Non-pigmented ciliary epithelial cell (primary cell): ENCODE measurements at places on chromosomes 1 and 21.

DNA sequence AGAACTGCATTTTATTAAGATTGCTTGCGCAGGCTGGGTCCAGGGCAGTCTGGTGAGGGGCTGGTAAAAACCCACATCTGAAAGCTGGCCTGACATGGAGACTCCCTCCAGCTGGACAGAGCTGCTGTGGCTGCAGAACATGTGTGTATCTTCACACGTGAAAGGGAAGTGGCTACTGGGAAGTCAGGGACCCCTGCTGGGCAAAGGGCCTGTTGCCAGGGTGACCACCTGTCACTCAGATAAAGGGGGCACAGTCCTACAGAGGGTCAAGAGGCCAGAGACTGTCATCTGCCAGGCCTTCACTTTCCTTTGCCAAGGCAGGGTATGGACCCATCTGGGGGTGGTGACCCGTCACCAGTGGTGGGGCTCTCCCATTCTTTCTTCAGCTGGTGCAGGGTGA lies 17.5 kb downstream of the NKAIN1 start:
- DNase-seq: no peak

DNA sequence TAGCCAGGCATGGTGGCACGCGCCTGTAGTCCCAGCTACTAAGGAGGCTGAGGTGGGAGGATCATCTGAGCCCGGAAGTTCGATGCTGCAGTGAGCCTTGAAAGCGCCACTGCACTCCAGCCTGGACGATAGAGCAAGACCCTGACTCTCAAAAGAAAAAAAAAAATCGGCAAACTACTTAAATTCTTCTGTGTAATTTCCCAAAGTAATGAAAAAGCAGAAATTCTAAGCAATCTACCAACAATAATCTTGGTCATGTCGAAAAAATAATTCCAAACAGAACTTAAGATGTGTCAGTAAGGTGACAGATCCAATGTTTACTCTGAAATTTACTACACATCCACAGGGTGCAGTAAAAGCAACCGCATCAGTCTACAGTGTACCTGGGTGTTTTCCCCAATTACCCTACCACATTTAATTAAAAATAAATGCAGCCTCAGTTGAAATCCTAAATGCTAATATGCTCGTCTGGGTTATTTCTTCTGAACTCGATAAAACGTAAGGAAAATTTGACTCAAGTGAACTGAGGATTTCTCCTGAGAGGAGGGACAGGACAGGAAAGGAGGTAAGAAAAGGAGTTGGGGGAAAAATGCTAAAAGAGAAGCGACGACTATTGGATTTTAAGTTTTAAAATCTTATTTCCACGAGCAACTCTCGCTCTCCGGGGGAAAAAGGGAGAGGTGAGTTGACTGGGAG lies 801 bp downstream of the EPRS1 start:
- no peak for DNase-seq

- no peak for DNase-seq
These were observed 200.6 kb downstream of the TRABD2B start for GRCh38 chr1:47796626-47797025.

DNA sequence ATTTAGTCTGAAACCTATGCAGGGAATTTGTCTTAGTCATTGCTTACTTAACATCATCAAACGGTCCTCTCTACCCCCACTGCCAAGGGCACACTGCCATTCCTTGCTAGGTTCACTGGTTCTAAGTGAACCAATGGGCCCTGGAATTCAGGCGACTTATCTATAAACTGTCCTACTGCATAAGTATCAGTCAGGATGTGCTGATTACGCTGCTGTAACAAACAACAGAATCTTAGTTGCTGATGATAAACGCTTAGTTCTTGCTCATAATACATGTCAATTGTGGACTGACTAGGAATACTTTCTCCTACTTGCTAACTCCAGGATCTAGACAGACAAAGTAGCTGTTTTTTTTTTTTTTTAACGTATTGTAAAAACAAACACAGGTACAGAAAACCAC lies 136.1 kb downstream of the PRDM2 start:
- DNase-seq: no peak

DNA sequence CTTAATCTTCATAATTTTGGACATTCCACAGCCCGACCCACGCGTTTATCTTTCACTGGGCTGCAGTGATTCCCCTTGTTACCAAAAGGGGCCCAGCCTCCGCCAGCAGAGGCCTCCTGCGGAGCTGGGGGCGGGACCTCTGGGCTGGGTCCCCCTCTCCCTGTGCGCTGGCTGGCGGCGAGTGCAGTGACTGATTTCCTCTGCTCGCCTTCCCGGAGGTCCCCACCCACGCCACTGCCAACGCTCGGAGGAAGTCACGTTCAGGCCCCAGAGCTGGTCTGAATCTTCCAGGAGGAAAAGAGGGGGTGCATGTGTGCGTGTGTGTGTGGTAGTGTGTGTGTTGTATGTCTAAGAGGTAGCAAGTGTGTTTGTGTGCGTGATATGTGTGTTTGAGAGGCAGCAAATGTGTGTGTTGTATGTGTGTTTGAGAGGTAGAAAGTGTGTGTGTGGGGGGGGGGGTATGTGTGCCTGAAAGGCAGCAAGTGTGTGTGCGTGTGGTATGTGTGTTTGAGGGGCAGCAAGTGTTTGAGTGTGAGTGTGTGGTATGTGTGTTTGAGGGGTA lies 35.0 kb upstream of the JAK1 start:
- no peak for DNase-seq

GRCh38 chr1:87262688-87263087 lies 66.0 kb upstream of the LMO4 start:
- DNase-seq: no peak

DNA sequence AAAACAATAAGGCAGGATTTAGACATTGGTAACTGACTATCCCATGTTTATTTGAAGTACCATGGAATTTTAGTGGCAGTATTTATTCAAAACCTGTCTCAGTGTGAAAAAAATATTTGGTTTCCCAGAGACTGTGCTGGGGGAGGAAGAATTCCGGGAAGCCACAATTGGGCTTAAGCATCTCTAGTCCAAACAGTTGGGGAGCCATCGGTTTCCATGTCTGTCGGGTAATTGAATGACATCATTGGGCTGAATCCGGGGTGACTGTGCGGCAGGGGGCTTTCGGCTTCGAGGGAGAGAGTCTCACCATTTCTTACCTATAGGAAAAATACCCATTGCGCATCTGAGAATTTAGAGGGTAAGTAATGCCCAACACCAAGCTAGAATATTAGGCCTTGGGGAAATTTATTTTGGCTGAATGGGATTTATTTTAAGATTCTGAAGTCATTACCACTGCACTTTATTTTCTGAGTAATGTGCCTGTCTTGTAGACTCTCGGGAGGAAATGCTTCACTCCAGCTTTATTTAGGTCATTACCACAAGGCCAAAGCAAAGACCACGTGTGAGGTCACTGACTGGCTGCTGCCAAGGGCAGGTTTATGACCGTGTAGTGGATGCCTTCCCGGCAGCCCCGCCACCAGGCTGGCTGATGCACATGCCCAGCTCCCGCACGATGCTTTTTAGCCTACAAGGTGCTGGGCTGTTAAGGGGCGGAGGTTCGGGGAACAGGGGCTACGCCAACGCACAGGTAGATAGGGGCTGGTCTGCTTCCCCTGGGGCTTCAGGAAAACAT lies 23.1 kb upstream of the UMODL1 start:
- peak; percentile 91 for DNase-seq

DNA sequence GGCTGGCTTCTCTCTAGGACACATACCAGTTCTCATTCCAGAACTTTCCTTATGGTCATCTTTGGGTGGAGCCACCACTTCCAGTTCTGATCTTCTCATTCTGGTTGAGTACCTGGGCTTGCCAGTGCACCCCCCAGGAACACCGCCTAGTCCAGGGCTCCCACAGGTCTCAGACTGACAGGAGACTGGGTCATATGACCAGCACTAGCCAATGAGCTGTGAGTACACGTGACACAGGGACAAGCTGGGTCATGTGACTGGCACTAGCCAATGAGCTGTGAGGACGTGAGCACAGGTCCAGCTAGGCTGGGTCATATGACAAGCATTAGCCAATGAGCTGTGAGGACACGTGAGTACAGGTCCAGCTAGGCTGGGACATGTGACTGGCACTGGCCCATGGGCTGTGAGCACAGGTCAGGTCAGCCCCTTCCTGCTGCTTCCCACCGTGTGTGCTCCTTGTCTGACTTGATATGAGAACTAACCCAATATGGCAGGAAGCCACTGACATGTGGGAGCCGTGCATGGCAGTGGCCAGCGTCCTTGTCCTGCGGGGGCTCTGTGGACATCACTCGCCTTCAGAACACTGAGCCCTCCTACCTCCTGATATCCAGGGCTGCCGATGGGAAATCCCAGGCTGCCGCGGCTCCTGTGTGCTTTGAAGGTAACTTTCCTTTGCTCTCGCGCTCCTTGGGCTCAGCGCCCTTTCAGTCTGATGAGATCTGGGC lies 22.7 kb downstream of the KRTAP10-1 start:
- no peak for DNase-seq

- DNase-seq: no peak
These were observed 78.6 kb downstream of the HHAT start for GRCh38 chr1:210407207-210407886.
